CMK (cell line): ENCODE measurements at places on chromosomes 6 and 20.

- no peak for DNase-seq
Observed at GRCh38 chr6:157728183-157728881, 94.7 kb upstream of the SNX9 start.

DNA sequence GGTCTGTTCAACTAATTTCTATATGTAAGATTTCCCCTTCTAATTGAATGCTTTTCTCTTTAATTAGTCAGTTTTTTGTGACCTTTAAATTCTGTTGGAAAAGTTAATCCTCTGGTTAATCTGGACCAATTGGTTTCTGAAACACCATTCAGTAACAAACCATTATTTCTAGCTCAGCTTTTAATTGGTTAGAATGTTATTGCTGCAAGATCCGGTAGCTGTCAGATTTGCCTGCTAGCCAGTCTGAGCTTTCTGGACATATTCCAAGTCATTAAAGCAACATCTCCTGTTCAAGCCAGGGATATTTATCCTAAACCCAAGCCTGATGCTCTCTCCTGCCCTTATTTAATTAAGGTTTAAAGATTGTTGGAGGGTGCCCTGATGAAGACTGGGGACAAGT lies 55.1 kb upstream of the FBXL4 start:
- DNase-seq, result no peak

- no peak for DNase-seq
Observed at GRCh38 chr6:52363228-52363867, 1.4 kb downstream of the PAQR8 start.

- DNase-seq, result peak; percentile 21
Observed at GRCh38 chr6:44043479-44044153, 83.6 kb downstream of the MRPL14 start.

- DNase-seq, result no peak
Observed at GRCh38 chr6:53811082-53811481, 16.3 kb downstream of the LRRC1 start.

- no peak for DNase-seq
Observed at GRCh38 chr6:116876635-116877611, at the start of gene RFX6. Gene RFX6, plus strand, starts transcription at chr6:116877242. Its CDS starts 34 bp downstream, at chr6:116877276.

DNA sequence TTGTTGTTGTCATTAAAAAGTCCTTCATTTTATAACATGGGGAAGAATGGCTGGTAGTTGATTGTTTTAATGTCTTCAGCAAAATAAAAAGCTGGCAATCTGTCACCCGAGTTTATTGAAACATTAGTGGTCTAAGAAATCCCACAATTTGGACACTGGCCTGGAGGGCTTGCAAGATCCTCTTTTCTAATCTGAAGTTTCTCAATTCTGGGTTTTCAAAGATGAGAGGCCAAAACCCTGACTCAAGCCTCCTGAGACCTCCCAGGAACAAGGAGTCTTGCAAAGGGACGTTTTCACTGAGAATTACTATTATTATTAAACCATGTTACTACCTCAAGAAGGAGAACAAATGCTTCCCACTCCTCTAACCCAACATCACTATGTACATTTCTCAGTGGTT lies 19.5 kb downstream of the MAP1LC3A start:
- DNase-seq, result no peak

DNA sequence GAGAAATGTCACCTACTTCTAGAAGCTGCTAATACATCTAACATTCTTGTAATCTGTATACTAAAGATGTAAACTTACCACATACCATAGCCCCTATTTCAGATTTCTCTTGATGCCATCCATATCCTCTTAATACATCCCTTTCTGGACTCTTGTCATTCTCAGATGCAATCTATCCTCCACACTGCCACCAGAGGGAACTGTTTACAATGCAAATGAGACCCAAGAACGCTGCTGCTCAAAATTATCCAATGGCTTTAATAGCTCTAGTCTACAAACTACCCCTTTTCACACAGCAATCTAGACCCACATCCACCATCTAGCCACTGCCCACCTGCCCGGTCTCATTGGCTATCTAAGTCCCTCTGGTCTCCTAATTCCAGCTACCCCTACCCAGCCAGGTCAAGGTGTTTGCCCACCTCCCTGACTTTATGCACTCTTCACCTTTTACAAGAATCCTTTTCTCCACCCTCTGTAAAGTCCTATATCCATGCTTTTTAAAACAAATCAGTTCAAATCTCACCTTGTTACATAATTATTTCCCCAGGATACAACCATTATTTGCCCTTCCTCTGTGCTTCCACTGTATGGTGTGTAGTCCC lies 14.8 kb downstream of the FAXC start:
- peak; percentile 12 for DNase-seq

DNA sequence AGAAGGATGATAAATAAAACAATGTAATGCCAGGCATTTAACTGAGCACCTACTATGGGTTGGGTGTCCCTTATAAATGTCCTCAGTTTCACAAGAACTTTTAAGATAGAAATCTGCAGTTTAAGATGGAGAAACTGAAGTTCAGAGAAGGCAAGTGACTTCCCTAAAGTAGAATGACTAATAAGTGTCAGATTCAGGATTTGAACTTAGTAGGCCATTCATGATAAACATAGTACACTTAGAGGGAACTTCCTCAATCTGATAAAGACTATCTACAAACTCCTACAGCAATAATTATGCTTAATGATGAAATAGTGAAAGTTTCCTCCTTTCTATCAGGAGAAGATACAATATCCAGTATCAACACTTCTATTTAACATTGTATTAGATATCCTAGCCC lies 43.9 kb downstream of the NCR2 start:
- DNase-seq, result no peak

DNA sequence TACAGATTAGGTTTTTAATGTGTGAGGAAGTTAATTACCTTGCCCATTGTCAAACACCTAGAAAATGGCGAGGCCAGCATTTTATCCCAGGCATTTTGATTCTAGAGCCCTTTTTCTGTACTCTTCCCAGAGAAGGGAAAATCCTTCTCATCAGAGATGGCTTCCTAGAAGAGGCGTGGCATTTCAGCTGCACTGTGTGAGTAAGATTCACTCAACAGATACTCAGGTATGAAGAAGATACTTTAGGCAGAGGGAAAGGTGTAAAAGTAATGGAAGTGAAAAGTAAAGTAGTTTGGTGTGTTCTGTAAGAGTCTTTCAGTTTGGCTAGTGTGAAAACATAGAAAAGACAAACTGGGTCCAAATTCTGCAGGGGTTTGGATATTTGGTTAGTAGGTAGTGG lies 113.8 kb downstream of the MAP3K4 start:
- DNase-seq, result no peak

DNA sequence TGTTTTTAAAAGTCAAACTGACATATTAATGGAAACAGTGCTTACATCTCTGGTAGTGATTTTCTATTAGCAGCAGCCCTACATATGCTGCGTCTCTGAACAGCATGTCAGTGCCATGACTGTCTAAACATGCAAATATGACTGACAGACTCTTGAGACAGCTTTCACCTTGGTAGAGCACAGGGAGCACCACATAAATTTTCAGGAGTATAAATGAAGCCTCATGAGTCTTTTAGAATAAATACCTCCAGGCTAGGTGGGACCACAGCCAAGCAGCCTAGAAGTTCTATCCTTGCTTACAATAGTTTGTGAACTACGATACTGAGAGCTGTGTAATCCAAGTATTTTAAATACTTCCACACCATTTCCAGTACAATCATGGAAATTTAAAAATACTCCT lies 410.7 kb upstream of the RUNX2 start:
- DNase-seq, result no peak

- DNase-seq, result no peak
Observed at GRCh38 chr6:154403788-154404187, 47.2 kb upstream of the IPCEF1 start.

DNA sequence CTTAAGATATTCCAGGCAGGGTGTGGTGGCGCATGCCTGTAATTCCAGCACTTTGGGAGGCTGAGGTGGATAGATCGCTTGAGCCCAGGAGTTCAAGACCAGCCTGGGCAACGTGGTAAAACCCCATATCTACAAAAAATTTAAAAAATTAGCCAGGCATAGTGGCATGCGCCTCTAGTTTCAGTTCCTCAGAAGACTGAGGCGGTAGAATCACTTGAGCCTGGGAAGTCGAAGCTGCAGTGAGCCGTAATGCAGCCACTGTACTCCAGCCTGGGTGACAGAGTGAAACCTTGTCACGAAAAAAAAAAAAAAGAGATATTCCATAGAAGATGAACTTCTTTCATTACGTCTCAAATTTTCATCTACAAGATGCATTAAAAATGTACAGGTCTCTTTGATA lies 46.7 kb upstream of the ISM1 start:
- DNase-seq, result no peak

DNA sequence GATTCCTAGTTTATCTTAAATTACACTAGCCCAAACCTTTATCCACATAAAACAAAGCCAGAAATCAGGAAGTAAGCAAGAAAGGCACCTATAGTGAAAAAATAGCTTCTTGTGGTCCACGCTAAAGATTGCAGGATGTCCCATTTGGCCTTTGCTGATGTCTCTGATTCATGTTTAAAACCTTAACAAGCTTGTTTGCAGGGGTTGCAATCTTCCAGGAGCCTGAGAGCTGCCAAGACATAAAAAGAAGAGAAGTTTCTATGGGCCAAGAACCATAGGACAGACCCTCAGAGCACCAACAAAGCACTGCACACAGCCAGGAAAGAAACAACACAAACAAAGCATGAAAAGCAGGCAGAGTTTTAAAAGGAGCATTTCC lies 49.4 kb downstream of the ADAT2 start:
- no peak for DNase-seq

DNA sequence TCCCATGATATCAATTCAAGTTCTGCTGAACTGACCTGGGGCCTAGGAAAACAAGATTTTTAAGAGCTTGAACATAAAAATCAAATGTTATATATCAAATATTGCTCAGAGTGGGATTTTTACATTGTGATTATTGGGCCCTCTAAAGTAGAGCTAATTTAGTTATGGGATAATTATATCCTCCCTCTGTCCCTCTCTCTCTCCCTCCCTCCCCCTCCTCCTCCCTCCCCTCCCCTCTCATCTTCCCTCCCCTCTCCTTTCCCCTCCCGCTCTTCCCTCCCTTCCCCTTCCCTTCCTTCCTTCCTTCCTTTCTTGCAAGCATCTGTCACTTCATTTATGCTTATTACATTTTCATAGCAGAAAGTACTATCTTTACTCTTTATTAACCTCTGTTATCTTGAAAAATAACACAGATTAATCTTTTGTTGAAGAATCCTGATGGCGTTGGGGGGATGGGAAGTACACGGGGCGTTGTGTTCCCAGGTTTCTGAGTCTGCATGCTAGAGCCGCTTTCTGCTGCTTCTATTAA lies 32.8 kb downstream of the KIF25 start:
- no peak for DNase-seq

- no peak for DNase-seq
Observed at GRCh38 chr6:16562498-16562897, 198.8 kb downstream of the ATXN1 start.

DNA sequence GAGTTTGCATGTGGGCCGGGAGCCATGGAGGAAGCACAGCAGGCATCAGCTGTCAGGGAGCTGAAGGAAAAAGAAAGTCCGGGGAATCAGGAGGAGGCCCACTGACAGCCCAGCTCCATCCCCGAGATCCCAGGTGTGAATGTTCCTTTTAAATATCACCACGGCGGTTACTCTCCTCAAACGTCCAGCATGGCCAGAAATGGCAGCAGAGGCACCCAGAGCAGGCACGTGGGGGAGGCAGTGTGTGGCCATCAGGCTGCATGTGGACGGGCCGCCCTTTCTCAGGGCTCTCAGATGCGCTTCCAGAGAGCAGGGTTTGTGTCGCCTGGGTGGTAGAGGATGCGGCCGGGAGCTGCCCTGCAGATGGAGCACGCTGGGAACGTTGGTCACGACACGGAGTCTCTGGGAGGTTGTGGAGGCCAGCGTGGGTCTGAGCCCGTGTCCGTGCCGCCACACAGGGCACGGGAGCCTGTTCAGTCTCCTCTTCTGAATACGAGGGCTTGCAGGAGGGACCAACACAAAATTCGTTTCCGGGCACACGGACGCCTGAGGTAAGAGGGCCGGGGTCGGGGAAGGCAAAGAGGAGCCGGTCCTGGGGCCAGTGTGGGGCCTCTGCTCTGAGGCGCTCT lies 45.3 kb upstream of the DACT2 start:
- DNase-seq, result no peak

GRCh38 chr20:2752567-2753460 lies 47.6 kb downstream of the CPXM1 start:
- DNase-seq, result peak; percentile 49

DNA sequence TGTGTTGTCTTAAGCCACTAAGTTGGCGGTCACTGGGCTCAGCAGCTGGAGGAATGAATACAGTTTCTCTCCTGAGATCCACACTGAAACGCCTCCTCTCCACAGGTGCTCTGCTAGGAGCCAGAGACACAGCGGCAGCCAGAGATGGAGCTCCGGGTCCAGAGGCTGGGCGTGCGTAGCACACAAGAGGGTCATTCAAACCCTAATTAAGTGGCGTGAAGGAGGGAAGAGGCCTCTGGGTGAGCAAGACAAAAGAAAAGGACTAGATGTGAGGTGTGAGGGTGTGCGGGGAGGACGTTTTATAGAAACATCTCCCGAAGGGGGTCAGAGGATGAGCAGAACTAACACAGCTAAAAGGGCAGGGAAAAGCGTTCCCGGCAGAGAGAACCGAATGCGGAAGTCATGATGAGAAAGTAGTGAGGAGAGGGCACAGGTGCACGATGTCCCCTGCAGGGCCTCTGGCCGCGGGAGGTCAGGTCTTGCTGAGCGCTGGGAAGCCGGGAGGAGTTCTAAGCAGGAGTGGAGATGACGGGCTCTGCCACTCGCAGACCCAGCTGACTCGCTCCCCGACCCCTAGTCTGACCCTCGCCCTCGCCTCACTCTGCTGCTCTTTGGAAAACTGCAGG lies 54.4 kb downstream of the BMP7 start:
- DNase-seq, result no peak

DNA sequence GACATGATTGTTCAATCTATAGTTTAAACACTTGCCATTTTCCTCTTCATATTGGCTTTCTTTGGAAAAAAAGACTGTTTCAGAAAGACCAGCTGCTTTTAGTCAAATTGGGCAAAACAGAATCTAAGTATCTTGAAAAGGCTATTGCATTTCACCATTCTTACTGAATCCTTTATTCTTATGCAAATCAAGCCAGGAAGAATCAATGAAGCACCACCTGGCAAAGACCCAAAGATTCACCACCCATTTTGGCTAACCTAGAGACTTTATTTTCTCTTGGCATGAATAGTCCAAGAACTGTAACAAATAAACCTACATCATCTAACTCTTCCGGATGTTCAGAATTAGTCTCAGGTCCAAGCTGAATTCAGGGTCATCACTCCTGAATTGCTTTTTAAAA lies 71.3 kb upstream of the EYA4 start:
- no peak for DNase-seq

DNA sequence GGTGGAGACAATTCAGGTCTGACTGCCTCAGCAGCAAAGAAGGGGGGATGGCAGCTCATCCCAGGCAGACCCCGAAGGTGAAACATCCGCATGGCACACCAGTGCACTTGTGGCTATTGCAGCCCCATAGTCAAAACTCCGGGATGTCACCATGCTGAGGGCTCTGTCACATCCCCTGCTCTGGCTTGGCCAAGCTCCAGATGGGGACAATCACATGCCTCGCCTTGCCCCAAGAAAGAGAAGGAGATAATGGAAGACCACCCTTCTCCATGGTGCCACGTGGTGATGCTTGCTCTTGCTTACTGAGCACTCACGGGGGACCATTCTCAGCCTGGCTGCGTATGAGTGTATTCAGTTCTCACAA lies 60.2 kb downstream of the RBM38 start:
- no peak for DNase-seq

GRCh38 chr6:12884983-12885382 lies 168.4 kb downstream of the PHACTR1 start:
- no peak for DNase-seq
